NT2/D1 (cell line): ENCODE measurements at places on chromosomes 2 and 18.

DNA sequence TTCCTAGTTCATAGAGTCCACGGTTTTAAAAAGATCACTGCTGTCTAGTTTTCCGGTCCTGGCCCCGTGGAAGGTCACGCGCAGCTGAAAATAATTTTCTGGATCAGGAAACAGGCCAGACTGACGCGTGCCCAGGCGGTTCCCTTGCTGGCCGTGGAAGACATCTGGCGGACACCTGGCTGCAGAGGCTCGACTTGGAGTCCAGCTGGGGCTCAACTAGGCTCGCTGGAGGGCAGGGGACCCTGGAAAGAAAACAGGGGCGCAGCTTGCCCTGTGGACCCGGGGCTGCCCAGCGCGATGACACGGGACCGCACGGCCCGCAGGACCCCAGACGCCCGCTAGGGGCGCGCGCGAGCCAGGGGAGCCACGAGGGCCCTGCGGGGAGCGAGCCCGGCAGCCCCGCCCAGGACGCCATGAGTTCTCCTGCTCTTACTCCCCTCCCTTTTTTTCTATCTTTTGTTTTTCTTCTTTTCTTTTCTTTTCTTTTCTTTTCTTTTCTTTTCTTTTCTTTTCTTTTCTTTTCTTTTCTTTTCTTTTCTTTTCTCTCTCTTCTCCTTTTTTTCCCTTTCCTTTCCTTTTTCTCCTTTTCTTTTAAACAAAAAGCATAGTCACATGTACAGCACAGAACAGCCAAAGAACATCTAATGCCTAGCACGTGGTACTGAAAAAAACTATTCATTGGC lies 43.2 kb upstream of the UBE2F start:
- DNase-seq, result peak; percentile 58

DNA sequence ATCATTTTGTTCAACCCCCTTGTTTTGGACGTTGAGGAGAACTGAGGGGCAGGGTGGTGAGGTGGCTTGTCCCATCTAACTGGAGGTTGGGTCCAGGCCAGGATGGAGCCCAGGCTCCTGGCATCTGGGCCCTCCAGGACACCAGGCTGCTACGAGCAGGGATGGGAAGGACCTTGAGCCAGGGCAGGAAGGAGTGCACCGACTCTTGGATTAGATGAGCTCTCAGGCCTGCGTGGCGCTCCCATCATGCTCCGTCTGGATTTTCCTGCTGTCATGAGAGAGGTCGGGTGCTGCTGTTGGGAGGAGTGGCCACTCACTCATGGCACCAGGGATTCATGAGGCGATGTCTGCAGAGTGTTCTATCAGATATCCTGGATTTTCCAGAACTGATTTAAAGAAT lies 18.3 kb upstream of the ALLC start:
- no peak for DNase-seq

DNA sequence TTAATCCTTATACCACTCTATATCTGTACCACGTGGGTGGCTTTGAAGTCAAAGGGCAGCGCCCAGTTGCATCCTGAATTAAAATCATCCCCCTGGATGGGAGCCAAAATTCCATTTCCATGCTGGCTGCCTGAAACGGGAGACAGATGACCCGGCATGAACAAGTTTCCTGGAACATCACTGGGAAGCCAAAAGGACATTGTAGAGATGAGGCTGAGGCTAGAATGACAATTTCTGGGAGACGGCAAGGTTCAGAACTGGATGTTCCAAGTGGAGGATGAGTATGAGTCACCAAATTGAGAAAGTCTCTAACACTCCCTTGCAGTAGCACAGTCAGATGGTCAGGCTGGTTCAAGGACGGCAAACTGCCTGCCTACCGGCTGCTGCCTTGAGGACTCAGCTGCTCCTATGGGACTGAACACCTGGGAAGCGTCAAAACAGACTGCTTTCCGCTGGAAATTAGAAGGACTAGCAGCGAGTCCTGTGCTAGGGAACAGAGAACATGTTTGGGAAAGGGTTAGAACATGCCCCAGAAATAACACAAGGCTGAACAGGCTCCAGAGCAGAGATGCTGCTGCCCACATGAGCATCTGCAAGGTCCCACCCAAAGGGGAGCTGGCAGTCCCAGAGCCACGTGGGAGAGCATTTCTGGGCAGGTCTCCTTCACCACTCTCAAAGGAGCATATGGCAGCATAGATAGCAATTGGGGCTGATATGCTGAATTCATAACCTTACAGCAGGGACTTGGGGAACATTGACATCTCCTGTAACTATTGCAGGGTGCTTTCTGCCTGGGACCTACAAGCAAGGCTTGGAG lies 32.0 kb downstream of the YPEL5 start:
- DNase-seq, result no peak

DNA sequence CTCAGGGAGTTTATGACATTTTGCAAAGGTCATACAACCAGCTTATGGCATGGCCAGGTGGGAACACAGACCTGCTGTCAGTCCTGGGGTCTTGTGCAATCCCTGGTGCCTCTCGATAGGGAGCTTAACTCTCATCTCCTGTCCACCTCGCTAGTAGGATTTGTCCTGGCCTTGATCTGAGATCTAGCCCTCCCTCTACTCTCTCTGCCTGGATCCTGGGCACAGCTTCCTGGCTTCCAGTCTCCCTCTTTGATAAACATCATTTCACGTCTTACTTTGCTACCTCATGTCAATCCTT lies 13.8 kb downstream of the GALR1 start:
- DNase-seq, result no peak

DNA sequence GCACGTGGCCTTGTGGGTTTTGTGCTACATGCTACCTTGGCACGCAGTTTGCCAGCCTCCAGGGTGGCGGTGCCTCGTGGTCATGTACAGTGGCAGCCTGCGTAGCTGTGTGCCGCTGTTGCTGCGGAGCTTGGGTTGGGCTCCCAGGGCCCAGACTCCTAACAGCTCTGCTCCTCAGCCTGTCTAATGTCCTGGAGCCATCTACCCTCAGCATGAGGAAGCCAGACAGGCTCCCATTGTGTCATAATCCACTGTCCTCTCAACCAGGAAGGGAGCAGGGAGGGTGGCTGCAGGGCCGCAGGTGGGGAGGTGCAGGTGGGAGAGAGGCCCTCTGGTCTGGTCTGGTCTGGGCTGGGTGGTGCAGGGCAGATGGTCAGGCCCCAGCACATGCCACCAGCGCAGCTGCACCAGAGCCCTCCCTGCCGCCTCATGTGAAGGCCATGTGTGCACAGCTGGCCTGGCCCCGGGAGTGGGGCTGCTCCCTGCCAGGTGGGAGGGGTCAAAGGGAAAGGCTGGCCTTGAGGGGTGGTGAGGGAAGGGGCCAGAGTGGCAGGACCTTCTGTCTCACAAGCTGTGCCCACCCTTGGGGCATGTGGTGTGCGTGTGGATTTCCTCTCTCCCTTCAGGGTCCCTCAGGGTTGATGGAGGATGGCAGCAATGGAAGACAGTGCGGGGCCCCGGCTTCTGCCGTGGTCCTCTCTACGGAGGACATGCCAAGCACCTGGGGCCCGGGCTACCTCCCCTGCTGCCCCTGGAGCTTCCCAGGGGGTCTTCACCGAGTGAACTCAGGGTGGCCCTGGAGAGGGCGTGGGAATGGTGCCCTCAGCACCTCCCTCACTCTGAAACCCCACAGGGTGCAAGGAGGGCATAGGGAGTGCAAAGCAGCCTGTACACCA lies 4.8 kb downstream of the ATOH8 start:
- DNase-seq, result no peak

DNA sequence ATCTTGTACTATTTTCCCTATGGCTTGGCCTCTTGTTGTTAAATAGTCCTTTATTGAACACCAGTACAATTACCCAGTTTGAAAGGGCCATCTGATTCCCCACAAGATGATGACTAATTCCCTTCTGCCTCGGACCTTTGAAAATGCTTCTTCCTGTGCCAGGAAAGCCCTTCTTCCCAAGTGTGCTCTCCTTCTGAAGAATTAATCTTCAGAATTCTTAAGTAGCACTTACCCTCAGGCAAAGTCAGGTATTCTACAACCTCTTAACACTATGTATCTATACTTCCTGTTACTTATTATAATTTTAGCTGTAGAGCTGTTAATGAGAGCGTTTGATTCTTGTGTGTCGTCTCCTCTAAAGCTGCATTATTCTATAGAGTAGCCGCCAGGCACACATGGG lies 28.6 kb upstream of the MEX3C start:
- DNase-seq, result no peak

DNA sequence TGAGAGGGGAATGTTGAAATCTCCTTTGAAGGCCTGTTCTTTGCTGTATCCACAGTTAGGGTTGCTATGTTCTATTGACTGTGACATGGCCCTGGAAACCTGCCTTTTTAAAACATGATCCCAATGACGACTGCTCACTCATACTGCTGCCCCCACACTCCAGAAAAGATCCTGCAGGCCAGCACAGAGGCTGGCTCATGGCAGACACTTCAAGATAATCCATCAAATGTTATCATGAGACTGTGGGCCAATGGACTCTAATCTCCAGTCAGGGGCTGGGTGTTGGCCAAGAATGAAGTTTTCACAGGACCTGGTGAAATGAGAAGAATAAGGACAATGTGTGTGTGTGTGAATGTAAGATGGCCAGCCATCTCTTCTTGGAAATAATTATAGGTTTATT lies 59.0 kb upstream of the THOC1 start:
- no peak for DNase-seq

DNA sequence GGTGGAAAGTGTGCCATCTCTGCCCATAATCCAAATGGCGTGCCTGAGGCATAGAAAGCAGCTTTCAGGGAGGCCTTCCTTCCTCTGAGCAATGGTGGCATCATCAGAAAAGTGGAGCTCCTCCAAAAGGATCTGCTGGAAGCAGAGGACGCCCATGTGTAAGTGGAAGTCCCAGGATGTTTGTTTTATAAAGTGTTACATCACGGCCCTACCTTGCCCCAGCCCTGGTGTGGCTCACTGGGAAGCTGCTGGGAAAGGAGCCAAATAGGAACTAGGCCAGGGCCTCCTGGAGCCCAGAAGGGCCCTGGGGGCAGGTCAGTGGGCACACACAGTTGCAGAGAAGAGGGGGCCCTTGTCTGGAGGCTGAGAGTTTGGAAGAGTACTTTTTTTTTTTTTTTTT lies 4.2 kb upstream of the ODC1 start:
- no peak for DNase-seq

- DNase-seq, result peak; percentile 84
Measured at GRCh38 chr2:129849559-129850160, 129.8 kb upstream of the RAB6C start.

DNA sequence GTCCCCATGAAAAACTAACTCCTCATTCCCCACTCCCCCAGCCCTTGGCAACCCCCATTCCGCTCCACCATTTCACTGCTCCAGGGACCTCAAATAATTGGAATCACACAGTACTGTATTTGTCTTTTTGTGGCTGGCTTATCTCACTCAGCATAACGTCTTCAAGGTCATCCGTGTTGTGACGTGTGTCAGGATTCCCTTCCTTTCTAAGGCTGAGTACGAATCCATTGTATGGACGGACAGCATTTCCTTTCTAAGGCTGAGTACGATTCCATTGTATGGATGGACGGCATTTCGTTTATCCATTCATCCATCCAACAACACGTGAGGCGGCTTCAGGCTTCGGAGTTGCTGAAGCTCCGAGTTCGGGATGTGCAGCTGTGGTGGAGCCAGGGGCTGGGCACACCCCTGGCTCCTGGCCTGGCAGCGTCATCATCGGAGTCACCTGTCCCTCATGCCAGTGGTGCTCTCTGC lies 1.2 kb upstream of the ASB1 start:
- no peak for DNase-seq

GRCh38 chr2:58739033-58739432 lies 497.9 kb upstream of the FANCL start:
- no peak for DNase-seq

- peak; percentile 50 for DNase-seq
Measured at GRCh38 chr2:37654932-37655841, 16.3 kb downstream of the CDC42EP3 start.

GRCh38 chr18:62729487-62730386 lies 14.4 kb downstream of the PHLPP1 start:
- DNase-seq, result no peak

- DNase-seq, result no peak
Measured at GRCh38 chr2:72931280-72931910, 14.1 kb downstream of the EMX1 start.
